Kasumi-1 (cell line): ENCODE measurements at places on chromosomes 13 and 19.

DNA sequence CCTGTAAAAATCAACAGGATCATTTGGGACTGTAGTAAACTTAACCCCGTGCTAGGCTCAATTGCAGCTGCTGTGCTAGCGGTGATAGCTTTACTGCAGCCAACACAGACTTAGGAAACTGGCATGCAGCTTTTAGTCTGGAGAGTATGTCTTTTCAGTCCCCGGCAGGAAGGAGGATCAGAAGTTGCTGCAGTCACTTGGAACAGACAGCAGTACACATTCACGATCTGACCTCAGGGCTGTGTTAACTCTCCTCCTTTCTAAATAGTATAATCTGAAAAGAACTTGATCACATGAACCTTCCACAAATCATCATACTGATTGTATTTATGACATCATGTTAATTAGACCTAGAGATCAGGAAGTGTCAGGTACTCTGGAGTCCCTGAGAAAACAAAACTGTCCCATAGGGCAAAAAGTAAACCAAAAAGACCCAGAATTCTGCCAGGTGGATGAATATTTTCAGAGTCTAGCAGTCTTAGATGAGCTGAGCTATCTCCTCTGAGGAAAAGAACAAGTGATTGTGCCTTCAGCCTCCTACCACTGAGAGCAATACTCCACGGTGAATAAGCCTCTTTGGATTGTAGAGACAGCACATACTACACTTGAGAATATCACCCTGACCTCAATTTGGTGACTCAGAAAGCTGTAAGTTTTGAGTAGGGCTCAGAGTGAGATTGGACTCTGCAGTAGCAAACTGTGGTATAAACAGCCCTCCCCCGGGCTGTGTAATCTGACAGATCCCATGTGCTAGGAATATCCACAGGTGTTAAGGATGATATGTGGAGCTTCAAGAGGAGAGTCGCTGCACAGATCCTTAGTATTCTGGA, 181.0 kb upstream of the GPR12 start:
- no peak for DNase-seq

GRCh38 chr13:92768602-92769001, 458.0 kb upstream of the GPC6 start:
- DNase-seq: no peak

DNA sequence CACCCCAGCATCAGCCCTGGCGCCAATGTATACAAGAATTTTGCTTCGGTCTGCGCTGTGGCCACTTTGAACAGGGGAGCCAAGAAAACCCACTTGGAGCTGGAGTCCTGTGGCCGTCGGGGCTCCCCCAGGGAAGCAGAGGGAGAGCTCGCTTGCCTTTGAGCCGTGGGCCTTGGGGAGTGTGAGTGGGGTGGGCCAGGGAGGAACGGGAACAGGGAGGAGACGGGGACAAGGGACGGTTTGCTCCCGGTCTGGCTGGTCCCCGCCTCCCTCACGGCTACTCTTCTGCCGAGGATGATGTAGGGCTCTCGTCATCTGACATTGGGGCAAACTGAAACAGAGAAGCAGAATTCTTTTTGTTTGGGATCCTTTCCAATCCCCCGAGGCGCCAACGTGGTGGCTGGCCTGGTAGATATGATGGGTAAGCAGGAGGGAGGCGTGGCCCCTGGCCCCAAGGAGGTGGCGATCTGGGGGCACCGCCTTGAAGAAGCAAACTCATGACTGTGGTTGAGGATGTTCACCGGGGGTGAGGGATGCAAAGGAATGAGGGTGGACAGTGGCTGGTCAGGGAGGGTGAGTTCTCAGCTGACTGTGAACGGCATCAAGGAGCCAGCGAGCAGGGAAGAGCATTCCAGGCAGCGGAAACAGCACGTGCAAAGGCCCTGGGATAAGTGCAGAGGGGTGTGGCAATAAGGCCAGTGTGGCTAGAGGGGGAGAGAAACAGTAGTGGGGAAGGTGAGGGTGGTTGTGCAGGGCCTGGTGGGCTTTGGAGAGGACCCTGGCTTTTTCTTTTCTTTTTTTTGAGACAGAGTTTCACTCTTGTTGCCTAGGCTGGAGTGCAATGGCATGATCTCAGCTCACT, 10.9 kb upstream of the SPC24 start:
- DNase-seq: no peak

- no peak for DNase-seq
Measured at GRCh38 chr19:10946958-10947657, 13.7 kb upstream of the SMARCA4 start.

DNA sequence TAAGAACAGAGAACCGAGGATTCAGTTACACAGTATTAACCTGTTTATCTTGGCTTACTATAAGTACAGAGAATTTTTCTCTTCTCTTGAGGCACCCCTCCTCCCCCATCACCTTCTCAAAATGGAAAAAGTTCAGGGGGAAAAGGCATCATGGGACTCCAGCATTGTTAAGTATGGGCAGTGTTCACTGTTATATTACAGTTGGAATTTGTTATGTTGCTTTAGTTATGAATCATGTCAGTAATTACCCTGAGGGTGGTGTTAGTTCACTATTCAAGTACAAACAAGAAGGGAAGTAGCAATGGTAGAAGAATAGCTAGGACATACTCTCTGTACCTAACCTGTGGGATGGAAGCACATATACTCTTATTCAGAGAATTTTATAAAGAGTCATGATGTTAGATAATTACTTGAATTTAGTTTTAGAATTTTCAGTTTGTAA, 12.0 kb downstream of the LPAR6 start:
- peak; percentile 58 for DNase-seq

DNA sequence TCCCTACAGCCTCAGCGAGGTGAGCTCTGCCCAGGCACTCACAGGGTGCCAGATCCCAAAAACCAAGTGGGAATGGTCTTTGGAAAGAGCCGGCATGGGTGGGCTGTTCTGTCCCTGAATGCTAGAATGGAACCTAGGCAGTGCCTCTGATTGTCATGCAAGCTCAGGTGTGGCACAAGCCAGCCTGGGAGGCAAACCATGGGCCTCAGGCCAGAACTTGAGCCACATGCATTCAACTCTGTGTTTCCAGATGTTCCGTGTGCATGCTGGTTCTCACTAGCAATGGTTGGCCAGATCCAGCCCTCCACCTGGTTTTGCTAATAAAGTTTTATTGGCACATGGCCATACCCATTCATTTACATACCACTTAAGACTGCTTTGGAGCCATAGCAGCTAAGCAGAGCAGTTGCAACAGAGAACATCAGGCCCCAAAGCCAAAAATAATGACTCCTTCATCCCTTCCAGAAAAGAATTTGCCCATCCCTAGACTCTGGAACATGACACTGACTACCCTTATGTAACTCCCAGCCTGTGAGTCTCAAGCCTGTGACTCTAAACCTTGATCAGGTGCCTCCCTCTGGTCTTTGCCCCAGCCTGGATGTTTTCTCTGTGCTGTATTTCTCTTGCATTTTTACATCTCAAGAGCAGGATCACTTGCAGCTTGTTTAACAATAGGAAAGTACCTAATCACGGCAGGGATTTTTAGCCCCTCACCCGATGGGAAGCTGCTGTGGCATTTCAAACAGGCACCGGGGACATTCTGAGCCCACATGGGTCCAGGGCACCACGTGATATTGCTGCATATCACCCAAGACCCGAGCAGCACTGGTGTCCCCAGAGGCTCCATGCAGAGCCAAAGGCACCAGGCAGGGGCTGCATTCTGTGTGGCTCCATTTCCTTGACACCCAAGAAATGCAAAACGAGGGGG, 55.4 kb upstream of the USE1 start:
- no peak for DNase-seq

GRCh38 chr19:36113425-36113824, 1.2 kb downstream of the POLR2I start:
- no peak for DNase-seq

DNA sequence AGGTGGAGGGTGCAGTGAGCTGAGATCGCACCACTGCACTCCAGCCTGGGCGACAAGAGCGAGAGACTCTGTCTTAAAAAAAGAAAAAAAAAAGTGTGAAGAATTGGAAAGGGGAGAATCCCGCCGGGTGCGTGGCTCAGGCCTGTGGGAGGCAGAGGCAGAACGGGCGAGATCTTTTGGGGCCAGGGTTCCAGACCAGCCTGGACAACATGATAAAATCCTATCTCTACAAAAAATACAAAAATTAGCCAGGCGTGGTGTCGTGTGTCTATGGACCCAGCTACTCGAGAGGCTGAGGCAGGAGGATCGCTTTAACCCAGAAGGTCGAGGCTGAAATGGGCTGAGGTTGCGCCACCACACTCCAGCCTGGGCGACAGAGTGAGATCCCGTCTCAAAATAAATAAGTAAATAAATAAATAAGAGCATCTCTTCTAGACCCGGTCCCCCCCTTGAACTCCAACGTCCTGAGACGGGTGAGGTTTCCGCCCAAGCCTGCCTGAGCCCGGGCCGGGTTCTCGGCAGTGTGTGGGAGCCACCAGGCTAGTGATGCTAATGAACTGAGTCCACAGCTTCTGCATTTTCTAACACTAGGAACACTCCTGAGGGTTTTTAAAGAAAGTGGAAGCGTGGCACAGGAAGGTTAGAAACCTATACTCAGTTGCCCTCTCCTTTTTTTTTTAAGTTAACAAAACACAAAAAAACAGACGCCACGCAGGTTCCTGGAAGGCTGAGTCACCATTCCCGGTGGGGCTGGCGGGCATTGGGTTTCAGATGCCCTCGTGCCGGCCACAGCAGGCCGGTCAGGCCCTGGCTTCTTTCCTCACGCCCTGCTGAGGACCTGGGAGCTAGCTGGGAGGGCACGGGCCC, 22.0 kb downstream of the GPX4 start:
- DNase-seq: no peak

DNA sequence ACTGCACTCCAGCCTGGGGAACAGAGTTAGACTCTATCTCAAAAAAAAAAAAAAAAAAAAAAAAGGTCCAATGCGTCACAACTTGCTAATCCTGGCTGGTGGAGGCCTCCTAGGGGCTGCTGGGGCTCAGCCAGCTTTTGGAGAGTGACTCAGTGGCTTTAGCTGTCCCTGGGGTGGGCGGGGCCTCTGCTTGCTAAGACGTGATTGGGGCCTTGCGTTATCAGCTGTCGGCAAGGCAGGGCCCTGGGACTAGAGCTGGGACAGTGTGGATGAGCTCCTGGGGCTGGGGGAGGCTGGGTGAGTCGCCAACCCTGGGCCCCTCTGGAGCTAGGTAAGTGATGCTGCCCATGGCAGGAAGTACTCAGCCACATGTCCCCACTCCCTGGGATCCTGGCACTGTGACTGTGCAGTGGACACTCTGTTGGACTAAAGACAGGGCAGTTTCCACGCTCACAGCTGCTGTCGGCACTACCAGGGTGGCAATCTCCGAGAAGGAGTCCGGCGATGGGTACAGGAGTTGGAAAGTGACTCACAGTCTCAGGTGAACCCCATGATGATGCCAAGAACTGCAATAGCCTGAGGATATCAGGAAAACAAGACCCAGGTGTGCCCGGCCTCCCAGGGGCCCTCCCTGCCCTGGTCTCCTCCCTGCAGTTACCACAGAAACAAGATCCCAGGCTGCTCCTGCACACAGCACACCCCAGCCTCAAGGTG, 32.2 kb downstream of the F2RL3 start:
- no peak for DNase-seq

DNA sequence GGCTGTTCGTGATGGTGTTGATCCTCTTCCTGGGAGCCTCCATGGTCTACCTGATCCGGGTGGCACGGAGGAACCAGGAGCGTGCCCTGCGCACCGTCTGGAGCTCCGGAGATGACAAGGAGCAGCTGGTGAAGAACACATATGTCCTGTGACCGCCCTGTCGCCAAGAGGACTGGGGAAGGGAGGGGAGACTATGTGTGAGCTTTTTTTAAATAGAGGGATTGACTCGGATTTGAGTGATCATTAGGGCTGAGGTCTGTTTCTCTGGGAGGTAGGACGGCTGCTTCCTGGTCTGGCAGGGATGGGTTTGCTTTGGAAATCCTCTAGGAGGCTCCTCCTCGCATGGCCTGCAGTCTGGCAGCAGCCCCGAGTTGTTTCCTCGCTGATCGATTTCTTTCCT, 12.2 kb upstream of the C19orf33 start:
- no peak for DNase-seq

GRCh38 chr13:112248862-112249592, 127.1 kb upstream of the SPACA7 start:
- DNase-seq: no peak
